ENCODE measurements at places on chromosomes 1 and 21. TPM values are rescaled to one million over a fixed set of nuclear protein-coding genes. Genes with fewer than 3 reads are reported as not detected.

NOS1AP gene
- total RNA-seq: 2.0 TPM

IBA57 gene
- total RNA-seq: 7.2 TPM

CD1E gene
- total RNA-seq: not detected

LCK gene
- total RNA-seq: 1.1 TPM

SLC45A3 gene
- total RNA-seq: 11.6 TPM

HSD3B1 gene
- not detected for total RNA-seq

LIPI gene
- total RNA-seq: not detected

TRAF5 gene
- 22.8 TPM for total RNA-seq

DNAJC6 gene
- 3.3 TPM for total RNA-seq

FGR gene
- total RNA-seq: not detected

GPA33 gene
- not detected for total RNA-seq

ITGB3BP gene
- total RNA-seq: 11.5 TPM

CEP85 gene
- total RNA-seq: 7.4 TPM

FAM163A gene
- 1.5 TPM for total RNA-seq

PDE4B gene
- 54.6 TPM for total RNA-seq

GSTM1 gene
- total RNA-seq: 9.3 TPM

SAMD11 gene
- total RNA-seq: not detected

SH2D1B gene
- total RNA-seq: not detected

NTRK1 gene
- total RNA-seq: not detected

HSF2BP gene
- total RNA-seq: 1.7 TPM

UCK2 gene
- total RNA-seq: 57.7 TPM

NECTIN4 gene
- not detected for total RNA-seq

OR2T33 gene
- not detected for total RNA-seq

FAM78B gene
- not detected for total RNA-seq

LGALS8 gene
- 49.7 TPM for total RNA-seq

ALX3 gene
- not detected for total RNA-seq

MAP10 gene
- total RNA-seq: 1.3 TPM

SPATA45 gene
- not detected for total RNA-seq

GNAT2 gene
- not detected for total RNA-seq

FCRL6 gene
- total RNA-seq: not detected

FALEC gene
- not detected for total RNA-seq

TSPEAR gene
- not detected for total RNA-seq

HFM1 gene
- total RNA-seq: 0.44 TPM

TSPAN2 gene
- total RNA-seq: 0.68 TPM

OR2G6 gene
- total RNA-seq: not detected

ANGPTL3 gene
- total RNA-seq: not detected

FYB2 gene
- total RNA-seq: not detected

UBE2Q1 gene
- 42.1 TPM for total RNA-seq

PDPN gene
- 4.2 TPM for total RNA-seq

VANGL2 gene
- 1.1 TPM for total RNA-seq

PRRX1 gene
- 0.93 TPM for total RNA-seq

MCOLN3 gene
- total RNA-seq: not detected

TADA1 gene
- 7.3 TPM for total RNA-seq

RGS16 gene
- total RNA-seq: 1.0 TPM

AVPR1B gene
- not detected for total RNA-seq

DMRTA2 gene
- total RNA-seq: not detected

FCER1G gene
- total RNA-seq: not detected

CFHR5 gene
- not detected for total RNA-seq

NUF2 gene
- total RNA-seq: 1.8 TPM

NHLH1 gene
- total RNA-seq: 0.05 TPM

MPZ gene
- total RNA-seq: 4.7 TPM

GRHL3 gene
- not detected for total RNA-seq

GPR25 gene
- not detected for total RNA-seq

RGS8 gene
- not detected for total RNA-seq
